ENCODE measurements at places on chromosomes 16 and 17.
A peak's percentile ranks its signal among the peaks of the same experiment; 100 is the strongest.

GRCh38 chr17:8225813-8226535, 15.6 kb upstream of the AURKB start:
- DNase-seq: no peak

GRCh38 chr17:71329310-71330098, 791.3 kb upstream of the SOX9 start:
- DNase-seq: no peak

DNA sequence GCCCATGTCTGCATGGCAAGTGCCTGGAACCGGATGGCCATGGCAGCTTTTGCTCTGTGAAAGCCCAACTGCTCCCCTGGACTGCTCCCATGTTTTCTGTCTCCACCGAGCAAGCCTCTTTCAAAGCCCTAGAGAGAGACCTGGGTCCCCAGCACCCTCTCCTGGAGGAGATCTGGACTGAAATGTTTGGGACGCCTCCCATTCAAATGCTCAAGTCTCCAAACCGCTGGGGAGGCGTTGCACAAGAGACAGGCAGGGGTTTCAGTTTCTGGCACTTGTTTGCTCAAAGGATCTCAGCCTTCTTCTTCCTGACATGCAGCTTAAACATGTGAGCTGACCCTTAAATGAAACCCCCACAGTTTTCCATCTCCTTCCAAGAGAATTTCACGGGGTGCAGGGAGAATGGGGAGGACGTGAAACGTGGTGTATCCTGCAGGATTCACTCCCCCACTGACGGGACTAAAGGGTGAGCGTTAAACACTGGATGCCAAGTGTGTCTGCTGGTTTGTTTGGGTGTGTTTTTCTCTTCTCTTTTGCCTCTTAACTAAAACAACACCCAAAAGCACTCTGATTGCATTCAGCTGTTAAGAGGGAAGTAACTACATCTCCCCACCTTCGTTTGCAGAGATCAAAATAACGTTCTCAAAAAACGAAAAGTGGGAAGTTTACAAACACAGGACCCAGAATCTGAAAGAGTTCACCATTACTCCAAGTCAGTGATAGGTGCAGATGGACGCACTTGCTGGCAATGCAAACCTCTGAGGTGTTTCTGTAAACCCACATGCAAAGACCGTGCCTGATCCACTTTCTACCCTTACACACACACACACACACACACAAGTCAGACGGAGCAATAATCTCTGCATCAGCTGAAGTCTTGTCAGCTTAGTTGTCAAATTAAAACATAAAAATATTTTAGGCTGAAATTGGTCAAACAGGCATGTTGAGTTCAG, 256.9 kb downstream of the C16orf95 start:
- no peak for DNase-seq

- no peak for DNase-seq
Observed at GRCh38 chr16:58940609-58941008, 206.5 kb upstream of the GOT2 start.

GRCh38 chr17:81593105-81593871, 41.1 kb upstream of the FAAP100 start:
- DNase-seq: no peak

DNA sequence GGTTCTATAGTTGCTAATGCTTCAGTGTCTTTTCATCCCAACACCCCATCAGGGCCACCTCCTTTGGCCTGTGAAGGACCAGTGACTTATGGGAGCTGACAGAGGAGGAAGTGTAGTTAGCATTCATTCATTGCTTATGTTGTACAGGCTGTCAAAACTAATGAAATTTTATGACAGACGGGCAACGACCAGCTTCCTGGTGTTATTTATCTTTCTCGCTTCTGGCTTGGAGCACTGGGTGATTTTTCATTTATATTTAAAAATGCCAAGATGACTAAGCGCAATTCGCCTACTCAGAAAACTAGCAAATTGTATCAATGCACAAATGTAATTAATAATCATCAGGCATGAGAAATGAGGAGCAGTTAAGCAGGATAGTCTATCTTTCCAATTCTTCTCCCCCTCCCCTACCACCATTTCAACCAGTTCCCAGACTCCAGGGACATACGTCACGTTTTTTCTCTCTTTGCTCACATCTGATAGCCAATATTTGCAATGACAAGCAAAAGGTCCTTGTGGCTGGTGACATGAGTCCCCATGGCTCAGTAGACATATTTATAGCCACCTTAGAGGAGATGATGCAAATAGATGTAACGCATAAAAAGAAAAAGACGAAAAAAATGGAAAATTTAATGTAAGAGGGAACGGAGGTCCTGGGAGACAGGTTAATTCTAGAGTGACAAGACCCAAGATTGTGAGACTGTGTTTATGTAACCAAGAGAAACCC, 11.2 kb downstream of the CDRT15 start:
- DNase-seq: no peak

GRCh38 chr16:24747441-24747840, 18.0 kb downstream of the TNRC6A start:
- no peak for DNase-seq

GRCh38 chr17:50218771-50219315, 17.4 kb upstream of the COL1A1 start:
- DNase-seq: peak; percentile 92

DNA sequence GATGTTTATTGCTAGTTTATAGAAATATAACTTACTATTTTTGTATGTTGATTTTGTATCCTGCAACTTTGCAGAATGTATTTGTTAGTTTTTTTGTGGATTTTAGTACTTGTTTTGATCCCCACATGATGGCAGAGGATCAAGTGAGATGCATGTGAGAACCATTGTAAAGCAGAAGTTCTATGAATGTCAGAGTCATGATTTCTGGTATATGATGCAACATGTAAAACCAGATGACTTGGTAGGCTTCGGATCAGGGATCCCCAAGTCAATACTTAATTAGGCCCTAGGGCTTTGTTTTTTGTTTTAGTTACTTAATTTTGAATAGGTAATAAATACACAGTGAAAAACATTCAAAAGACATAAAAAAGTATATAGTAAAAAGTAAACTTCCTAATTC, 45.8 kb downstream of the ESRP2 start:
- DNase-seq: no peak

DNA sequence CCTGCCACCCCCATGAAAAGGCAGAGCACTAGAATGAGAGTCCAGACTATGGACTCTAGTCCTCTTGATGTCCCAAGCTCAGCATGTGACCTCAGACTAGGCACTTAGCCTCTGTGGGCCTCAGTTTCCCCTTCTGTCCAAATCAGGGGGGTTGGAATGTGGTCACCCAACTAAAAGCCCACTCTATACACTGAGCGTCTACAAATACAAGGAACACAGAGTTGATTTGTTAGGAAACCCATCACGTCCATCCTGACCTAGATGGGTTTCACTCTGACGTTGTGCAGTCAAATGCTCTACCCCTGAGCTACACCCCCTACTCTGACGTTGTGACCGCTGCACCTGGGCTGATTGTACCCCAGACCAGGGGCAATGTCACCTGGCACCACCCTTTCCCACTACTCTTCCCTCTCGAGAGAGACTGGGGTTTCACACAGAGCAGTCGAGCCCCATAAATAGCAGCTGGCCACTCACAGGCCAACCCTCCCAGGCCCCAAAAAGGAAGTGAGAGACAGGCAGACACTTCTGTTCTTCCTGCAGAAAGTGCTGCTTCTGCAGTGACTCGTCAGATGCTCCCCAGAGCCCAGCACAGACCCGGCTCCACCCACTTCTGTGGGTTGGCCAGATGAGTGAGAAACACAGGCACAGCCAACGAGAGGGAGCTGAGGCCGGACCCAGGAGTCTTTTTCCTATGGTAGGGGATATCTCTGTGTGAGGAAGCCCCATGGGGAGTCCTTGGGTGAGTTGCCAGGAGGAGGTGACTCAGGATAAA, 16.1 kb upstream of the TNFRSF13B start:
- peak; percentile 31 for DNase-seq

GRCh38 chr16:85157813-85158742, 45.8 kb upstream of the CIBAR2 start:
- no peak for DNase-seq

DNA sequence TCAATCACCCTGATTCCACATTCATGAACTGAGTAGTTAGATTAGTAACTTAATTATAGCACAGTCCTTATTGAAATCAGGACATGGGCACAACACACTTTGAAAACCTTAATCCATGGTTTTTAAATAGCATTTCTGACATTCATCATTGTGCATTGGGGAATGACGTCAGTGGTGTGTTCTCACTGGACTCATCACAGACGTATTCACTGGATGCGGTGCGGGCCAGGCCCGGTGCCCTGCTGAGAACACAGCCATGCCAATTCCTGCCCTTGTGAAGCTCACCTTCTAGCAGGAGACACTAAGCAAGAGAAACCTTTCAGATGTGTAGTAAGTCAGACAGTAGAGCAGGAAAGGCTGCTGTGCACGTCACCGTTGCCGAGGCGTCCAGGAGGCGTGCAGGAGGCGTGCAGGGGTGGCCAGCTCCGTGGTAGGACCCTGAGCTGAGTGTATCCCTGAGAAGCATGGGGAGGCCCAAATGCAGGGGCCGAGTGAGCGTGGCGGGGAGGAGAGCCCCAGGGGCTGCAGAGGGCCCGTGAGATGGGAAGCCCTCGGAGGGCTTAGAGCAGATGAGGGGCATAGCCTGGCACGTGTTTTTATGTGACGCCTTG, 12.9 kb downstream of the BANP start:
- no peak for DNase-seq

- DNase-seq: no peak
Observed at GRCh38 chr17:64125937-64126336, 4.0 kb downstream of the ERN1 start.

GRCh38 chr17:58332778-58333735, 4.5 kb upstream of the TSPOAP1 start:
- no peak for DNase-seq

DNA sequence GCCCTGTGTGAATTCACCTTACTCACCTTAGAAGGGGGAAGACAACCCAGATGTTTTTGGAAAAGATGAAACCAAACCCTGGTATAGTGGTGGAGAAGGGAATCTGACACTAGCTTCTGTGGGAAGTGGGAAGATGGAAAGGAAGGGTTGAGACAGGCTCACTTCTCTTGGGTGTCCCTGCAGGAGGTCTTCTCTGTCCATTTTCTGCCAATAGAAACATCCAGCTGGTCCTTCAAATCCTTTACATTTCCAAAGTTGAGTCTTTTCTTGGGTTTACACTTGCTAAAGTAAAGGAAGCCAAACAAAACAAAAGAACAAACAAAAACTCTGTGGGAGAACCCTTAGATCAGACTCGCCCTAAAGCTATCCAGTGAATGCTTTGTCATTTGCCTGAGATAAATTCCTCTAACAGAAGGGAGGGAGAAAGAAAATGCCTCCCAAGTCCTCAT, 10.2 kb downstream of the HOXB1 start:
- no peak for DNase-seq

DNA sequence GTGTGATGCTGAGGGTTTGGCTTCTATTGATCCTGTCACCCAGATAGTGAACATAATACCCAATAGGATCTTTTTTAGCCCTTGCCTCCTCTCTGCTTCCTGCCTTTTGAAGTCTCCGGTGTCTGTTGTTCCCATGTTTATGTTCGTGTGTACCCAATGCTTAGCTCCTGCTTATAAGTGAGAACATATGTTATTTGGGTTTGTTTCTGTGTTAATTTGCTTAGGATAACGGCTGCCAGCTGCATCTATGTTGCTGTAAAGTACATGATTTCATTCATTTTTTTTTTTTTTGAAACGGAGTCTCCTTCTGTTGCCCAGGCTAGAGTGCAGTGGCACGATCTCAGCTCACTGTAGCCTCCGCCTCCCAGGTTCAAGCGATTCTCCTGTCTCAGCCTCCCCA, 23.0 kb downstream of the DUS2 start:
- no peak for DNase-seq

DNA sequence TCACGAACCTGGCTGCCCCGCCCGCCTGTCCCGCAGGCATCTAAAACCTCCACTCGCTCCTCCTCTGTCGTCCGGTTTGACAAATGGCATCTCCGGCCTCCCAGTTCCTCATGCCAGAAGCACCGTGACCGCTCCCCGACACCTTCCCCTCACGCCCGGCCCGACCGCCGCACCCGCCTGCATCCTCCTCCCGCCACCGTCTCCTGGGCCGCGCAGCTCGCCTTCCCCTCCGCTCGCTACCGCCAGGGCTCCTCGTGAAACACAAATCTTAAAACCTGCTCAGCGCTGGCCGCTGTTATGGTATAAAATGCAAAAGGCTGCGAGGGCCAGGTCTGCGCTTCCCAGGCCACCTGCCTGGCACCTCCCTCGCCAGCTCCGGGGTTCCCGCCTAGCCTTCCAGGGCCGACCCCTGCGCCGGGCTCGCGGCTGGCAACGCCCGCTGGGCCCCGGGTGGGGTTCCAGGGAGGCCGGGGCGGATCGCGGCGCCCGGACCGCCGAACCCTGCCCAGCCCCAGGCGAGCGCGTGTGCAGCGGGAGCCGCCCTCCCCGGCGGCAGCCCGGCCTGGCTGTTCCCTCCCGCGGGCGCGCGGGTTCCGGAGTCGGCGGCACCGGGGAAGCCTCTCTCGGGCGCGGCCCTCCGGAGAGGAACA, 488 bp downstream of the SPSB3 start:
- no peak for DNase-seq

- DNase-seq: no peak
Observed at GRCh38 chr17:21018894-21019293, 23.9 kb downstream of the USP22 start.

- DNase-seq: no peak
Observed at GRCh38 chr16:84519855-84520254, 15.4 kb upstream of the MEAK7 start.

DNA sequence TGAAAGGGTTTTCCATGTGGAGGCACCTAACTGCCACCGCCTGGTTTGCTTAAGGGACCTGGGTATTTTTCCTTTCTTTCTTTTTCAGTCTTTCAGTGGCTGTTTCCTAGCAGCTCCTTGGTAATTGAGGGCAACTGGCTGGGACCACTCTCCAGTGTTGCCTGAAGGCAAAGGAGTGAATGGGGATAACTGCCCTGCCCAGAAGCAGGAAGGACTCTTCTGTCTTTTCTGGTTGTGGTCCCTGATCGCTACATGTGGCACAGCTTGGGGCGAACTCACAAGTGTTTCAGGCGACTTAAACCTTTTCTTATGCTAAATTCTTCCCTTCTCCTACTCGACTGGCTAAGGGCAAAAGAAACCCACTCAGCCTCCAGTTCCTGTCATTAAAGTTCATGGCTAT, 10.1 kb upstream of the TMEM98 start:
- no peak for DNase-seq

- no peak for DNase-seq
Observed at GRCh38 chr17:58492238-58493121, 4.3 kb upstream of the HSF5 start.

GRCh38 chr17:77654296-77654695, 304.2 kb upstream of the TNRC6C start:
- no peak for DNase-seq

- DNase-seq: no peak
Observed at GRCh38 chr16:52709306-52709705, 162.4 kb upstream of the TOX3 start.

- DNase-seq: no peak
Observed at GRCh38 chr17:48579760-48580554, 1.8 kb upstream of the HOXB4 start.

GRCh38 chr17:30113213-30113612, 3.4 kb upstream of the NSRP1 start:
- no peak for DNase-seq

DNA sequence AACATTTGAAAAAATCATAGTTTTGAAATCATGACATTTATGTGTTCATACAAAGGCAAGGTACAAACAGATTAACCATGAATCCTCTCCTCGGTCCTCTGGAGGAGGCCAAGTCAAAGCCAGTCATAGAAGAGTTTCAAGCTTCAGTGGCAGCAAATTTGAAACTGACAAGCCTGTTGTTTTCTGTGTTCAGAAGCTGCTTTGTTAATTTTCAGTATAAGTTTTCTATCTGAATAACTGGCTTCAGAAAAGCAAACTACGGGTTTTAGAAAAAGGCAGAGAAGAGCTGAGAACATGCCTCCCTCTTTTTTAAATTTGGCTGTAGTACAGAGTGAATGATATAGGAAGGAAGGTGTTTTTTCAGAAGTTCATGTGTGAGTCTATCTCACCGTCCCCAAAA, 79.6 kb upstream of the CLEC18B start:
- DNase-seq: no peak
